ENCODE measurements at places on chromosomes 11 and 22. TPM values are rescaled to one million over a fixed set of nuclear protein-coding genes. Genes with fewer than 3 reads are reported as not detected.

The IGSF9B gene
- total RNA-seq = not detected

The LMNTD2 gene
- total RNA-seq = 0.29 TPM

The LRRC4C gene
- total RNA-seq = under 0.01 TPM

The RASSF10 gene
- total RNA-seq = not detected

The OR52L1 gene
- not detected for total RNA-seq

The DEFB131B gene
- not detected for total RNA-seq

The MMP12 gene
- total RNA-seq = 5.6 TPM
